ENCODE measurements at places on chromosomes 6 and 20.

DNA sequence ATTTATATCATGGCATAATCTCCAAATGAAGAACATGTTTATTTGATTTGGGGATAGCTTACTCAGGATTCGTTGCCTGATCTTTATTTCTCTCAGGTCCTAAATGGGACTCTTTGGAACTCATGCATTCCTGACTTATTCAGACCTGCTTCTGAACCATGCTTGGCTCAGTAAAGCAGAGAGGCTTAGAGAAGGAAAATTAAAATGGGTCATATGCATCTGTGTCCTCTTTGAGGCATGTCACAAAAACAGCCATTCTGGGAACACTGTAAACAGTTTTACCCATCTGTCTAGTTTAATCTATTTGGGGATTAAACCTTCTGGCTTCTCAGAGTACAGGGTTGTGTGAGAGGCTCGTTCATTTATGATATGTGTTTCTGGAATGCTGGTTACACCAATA lies 1017.3 kb downstream of the KIF16B start:
- H3K4me1 ChIP-seq: no peaks in the 10 kb centered on the region
- no peaks in the 10 kb centered on the region for H3K36me3 ChIP-seq
- no peak overlapping the region for H3K4me3 ChIP-seq

DNA sequence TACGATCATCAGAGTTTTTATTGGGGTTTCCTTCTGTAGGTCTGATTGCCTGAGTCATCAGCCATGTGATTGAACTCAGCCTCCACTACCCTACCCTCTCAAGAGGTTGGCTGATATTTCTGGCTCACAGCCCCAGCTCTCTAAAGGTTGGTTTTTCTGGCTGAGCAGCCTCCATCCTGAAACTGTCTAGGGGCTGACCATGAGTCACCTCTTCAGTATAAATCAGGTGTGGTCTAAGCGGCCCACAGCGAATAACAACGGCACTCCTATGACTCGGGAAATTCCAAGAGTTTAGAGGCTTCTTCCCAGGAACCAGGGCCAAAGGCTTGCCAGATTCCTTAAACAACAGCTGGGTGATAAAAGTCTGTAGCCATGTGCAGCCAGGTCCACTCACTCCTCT lies 115.5 kb downstream of the SOD2 start:
- H3K27ac ChIP-seq: no peak overlapping the region
- no peak overlapping the region for H3K4me3 ChIP-seq
- no peaks in the 10 kb centered on the region for H3K4me1 ChIP-seq
- no peaks in the 10 kb centered on the region for H3K27me3 ChIP-seq

DNA sequence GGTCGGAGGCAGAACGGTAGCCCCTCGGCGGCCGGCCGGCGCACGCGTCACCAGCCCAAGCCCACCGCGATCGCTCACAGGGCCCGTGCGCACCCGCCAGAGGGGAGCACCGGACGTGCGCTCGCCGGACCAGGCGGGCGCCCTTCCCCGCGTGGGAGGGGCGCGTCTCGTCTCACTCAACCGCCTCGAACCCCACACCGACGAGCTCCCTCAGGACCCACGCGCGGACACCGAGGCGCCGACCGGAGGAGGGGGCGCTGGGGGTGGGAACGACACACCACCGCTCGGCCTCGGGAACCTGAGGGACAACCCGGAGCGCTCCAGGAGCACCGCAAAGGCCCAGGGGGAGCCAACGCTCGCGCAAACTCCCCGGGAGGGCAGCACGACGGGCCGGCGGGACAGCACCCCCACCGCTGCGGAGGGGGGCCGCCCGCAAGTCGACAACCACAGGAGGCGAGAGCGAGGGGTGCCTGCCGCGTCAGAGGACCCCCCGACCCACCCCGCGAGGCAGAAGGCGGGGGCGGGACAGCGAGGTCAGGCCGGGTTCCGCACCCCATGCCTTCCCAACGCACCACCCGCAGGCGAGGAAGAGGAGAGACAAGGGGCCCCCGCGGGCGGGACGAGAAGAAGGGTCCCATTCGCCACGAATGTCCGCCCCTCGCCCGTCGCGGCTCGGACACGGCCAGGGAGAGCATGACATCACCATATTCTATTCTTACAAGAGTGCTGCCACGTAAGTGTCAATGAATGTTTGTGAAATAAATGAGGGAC lies 512.7 kb upstream of the ZNF337 start:
- H3K27me3 ChIP-seq: peaks cover 8% of the 10 kb centered on the region
- H3K27ac ChIP-seq: no peak overlapping the region
- no peak overlapping the region for H3K4me3 ChIP-seq
- H3K36me3 ChIP-seq: no peaks in the 10 kb centered on the region
- no peak for DNase-seq

- no peak overlapping the region for H3K27ac ChIP-seq
- DNase-seq: no peak
- H3K4me3 ChIP-seq: no peak overlapping the region
- H3K36me3 ChIP-seq: no peaks in the 10 kb centered on the region
Observed at GRCh38 chr6:159109391-159109790, 59.8 kb upstream of the FNDC1 start.

GRCh38 chr6:2962004-2962403 lies 9.4 kb downstream of the SERPINB6 start:
- H3K36me3 ChIP-seq: no peaks in the 10 kb centered on the region
- DNase-seq: no peak
- peak overlapping the region; percentile 32 for H3K27ac ChIP-seq
- H3K4me1 ChIP-seq: peaks cover 5% of the 10 kb centered on the region
- no peaks in the 10 kb centered on the region for H3K27me3 ChIP-seq

DNA sequence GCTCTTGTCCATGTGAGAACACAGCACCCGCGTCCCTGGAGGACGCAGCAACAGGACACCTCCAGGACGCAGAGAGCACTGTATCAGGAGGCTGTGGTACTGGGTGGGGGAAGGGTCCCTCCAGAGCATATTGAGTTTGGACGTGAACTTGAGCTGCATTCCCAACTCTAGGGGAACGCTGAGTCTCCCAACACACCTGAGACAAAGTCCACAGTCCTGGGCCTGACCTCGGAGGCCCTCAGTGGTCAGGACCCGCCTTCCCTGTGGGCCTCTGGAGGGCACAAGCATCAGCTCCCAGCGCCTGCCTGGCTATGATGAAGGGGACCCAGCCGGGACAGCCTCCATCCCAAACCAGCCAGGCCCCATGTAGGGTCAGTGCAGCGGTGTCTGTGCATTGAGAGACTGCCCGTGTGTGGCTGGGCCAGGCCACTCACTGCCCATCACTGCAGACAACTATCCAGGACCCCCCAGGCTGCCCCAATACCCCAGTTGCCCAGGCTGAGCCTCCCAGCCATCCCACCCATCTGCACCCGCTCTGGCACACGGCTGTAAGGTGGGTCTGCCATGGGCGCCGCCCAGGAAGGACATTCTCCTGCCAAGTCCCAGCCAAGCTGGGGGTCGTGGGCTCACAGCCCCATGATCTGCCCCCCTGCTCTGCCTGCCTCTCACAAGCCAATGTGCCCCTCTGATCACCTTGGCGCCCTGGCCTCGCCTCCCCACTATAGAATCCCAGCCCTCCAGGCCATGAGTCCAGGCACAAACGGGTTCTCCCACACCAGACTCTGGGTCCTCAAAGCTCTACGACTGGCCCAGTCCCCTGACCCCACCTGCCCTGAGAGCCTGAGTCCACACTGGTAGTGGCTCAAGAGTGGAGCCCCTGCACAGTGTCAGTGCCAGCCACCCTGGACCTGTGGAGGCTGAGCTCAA lies 115.7 kb downstream of the TAF4 start:
- no peaks in the 10 kb centered on the region for H3K36me3 ChIP-seq
- H3K4me3 ChIP-seq: no peak overlapping the region
- no peaks in the 10 kb centered on the region for H3K27me3 ChIP-seq
- no peaks in the 10 kb centered on the region for H3K4me1 ChIP-seq
- DNase-seq: no peak

GRCh38 chr6:133701633-133702331 lies 187.1 kb upstream of the TCF21 start:
- H3K27me3 ChIP-seq: peaks cover 4% of the 10 kb centered on the region
- H3K4me1 ChIP-seq: no peaks in the 10 kb centered on the region
- H3K36me3 ChIP-seq: no peaks in the 10 kb centered on the region
- no peak overlapping the region for H3K27ac ChIP-seq

- DNase-seq: no peak
- no peak overlapping the region for H3K27ac ChIP-seq
- no peaks in the 10 kb centered on the region for H3K27me3 ChIP-seq
- peaks cover 15% of the 10 kb centered on the region for H3K4me1 ChIP-seq
- H3K36me3 ChIP-seq: no peaks in the 10 kb centered on the region
- no peak overlapping the region for H3K4me3 ChIP-seq
Observed at GRCh38 chr6:16766836-16767745, 5.8 kb upstream of the ATXN1 start.

- no peaks in the 10 kb centered on the region for H3K36me3 ChIP-seq
- H3K27me3 ChIP-seq: no peaks in the 10 kb centered on the region
- H3K4me3 ChIP-seq: no peak overlapping the region
- H3K4me1 ChIP-seq: no peaks in the 10 kb centered on the region
- H3K27ac ChIP-seq: no peak overlapping the region
Observed at GRCh38 chr6:10351791-10352190, 63.1 kb downstream of the TFAP2A start.

DNA sequence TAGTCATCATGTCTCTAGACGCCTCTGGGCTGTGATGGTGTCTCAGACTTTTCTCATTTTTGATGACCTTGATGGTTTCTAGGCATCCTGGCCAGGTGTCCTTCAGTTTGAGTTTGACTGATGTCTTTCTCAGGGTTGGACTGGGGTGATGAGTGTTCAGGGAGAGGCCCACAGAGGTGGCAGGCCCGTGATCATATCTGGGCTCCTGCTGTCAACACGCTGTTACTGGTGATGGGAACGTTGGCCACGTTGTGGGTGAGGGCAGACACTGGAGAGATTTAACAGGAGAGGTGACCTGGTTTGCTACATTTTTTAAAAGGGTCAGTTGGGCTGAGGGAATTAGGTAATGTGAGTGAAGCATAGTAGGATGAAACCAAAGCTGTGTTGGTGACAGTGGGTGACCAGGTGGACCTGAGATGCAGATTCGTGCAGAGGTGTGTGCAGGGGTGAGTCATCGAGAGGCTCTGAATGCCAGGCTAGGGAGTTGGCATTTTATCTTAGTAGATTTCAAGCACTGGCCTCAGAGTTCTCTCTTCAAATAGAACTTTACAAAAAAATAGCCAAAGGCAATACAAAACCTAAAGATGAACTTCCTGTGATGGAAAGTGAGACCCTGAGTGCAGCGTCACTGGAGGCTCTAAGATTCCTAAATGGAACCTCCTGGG lies 174.1 kb downstream of the CDH26 start:
- H3K4me3 ChIP-seq: no peak overlapping the region
- no peaks in the 10 kb centered on the region for H3K27me3 ChIP-seq
- H3K4me1 ChIP-seq: no peaks in the 10 kb centered on the region
- H3K27ac ChIP-seq: no peak overlapping the region
- DNase-seq: no peak

All from liver (tissue), 10 donors.